Stimulated activated naive B cell treated with anti-CD40 and anti-IgM and Interleukin-4, amounts not matched to agents 10 μg/mL and 1 μg/mL and 100 μg/mL, for 72 hours (primary cell): ENCODE measurements at places on chromosomes 3 and 15.

- DNase-seq: no peak
Measured at GRCh38 chr3:193396451-193397244, 18.1 kb upstream of the ATP13A5 start.

DNA sequence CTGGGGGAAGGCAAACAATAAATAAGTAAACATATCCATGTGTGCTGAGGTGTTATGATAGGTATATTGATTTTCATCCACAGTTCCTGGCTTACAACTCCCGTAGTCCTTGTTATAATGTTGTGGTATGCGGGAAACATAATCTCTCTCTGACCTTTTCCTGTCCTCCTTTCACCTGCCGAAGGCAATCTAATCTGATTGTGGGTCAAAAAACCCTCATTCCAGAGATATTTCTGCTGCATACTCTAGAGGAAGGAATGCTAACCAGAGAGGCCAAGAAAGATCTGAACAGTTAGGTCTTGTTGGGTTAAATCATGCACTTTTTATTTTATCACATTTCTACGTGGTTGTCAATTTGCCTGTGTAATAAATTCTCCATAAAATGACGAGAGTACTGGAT is 383.6 kb upstream of the SEMA6D start:
- DNase-seq: no peak

GRCh38 chr15:80819001-80819400 is 39.8 kb downstream of the CEMIP start:
- no peak for DNase-seq

- no peak for DNase-seq
Measured at GRCh38 chr3:37994639-37994972, 4.0 kb downstream of the VILL start.

DNA sequence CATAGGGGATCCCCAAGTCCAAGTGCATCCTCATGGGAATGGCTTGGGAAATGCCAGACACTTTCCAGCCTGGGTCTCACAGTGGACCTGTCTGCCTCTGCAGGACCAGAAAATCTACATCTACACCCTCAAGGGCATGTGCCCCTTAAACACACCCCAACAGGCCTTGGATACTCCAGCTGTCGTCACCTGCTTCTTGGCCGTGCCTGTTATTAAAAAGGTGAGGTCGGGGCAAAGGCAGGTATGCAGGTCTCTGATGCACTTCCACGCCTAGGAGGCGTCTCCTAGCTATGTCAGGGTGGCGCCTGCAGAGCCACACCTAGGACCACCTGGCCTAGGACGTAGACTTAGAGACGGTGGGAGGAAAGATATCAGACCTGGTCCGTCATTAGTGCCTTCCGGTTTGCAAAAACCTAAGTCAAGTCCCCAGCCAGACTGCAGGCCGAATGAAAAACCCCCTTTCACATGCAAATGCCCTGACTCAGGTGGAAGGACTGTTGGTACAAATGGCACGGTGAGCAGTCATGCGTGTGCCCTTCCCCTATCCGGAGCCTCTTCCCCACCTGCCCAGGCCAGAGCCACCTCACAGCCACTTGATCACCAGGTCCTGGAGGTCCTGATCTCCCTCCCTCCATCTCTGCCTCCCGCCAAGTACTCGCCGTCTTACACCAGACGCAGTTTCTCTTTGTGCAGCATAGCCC is 143.5 kb downstream of the LRRK1 start:
- no peak for DNase-seq

- DNase-seq: no peak
Measured at GRCh38 chr15:55283379-55284147, 6.0 kb downstream of the RAB27A start.

GRCh38 chr15:33778852-33779251 is 189.4 kb upstream of the CHRM5 start:
- DNase-seq: no peak

GRCh38 chr3:30605005-30605404 is 1.4 kb upstream of the TGFBR2 start:
- DNase-seq: no peak

DNA sequence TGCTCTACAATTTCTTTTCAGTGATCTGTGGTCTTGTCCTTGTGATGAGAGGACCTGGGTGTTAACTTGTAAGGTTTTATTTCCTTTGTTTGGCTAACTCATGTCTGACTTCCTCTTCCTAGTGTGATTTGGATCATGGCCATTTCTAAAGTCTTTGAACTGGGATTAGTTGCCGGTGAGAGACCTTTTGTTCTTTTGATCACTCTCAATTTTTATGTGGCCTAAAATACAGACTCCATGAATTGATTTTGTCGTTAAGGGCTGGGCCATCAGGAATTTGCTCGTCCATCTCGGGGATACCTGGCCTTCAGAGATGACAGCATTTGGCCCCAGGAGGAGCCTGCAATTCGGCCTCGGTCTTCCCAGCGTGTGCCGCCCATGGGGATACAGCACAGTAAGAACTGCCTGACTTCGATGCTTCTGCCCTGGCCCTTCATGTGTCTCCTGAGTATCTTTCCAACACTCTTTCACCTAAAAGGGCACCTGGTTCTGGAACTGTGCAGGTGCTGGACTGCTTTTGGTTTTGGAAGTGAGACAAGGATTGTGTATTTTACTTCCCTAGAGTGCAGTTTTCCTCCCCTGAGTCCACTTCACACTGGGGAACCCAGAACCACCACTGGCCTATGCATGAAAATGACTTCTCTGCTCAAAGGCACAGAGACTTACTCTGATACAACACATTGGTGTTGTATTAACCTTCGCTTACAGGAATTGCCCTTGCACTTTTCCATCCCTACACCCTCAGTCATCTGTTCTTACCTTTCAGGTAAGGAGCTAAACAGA is 13.1 kb upstream of the LRRC2 start:
- no peak for DNase-seq

- DNase-seq: no peak
Measured at GRCh38 chr3:33636125-33636850, 81.8 kb downstream of the CLASP2 start.

GRCh38 chr3:99474776-99475175 is 163.6 kb upstream of the COL8A1 start:
- DNase-seq: no peak

DNA sequence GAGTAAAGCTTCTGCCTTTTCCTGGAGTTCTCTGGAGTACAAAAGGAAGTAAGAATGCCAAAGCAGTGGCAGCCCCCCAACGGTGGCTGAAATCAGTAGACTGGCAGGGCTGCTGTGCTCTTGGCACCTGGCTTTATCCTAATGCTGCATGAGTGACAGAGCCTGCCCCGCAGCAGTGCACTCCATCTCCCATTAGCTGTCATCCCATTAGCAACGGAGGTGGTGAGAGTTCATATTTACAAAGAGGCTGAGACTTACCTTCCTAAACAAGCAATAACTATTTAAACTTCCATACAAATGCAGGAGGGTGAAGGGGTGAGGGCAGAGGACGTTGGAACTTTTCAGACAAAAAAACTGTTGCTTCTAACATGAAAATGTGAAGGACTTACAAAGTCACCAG is 51.9 kb downstream of the SERPINI1 start:
- no peak for DNase-seq

- DNase-seq: no peak
Measured at GRCh38 chr15:51129535-51130188, 35.0 kb upstream of the TNFAIP8L3 start.

- no peak for DNase-seq
Measured at GRCh38 chr3:93910097-93910496, 63.6 kb downstream of the PROS1 start.

- no peak for DNase-seq
Measured at GRCh38 chr15:83066034-83066733, 868 bp downstream of the BTBD1 start.

DNA sequence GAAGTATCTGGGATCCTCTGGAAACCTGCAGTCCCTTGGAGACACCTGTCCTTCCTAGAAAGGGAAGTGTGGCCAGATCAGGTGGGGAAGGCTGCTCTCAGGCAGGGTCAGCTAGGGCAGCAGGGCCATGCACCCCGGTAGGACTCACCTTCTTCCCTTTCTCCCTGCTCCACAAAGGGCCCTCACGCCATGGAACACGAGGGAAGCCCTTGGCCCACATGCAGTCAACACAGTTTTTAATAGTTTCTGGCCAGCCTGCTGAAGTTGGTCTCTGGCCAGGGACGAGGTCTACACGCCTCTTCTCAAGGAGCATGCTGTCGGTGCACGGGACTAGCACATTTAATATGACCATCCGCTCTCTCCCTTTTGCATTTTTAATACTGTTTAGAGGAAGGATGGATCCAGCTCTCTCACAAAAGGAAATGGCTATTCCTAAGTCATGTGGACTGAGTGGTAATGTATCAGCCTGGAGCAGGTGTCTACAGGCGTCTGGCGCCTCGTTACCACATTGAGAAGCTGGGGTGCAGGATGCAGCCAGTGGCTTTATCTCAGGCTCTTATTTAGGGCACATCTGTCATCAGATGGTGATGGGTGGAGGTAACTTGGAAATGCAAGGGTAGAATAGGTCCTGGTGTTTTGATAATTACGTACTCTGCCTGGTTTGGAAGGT is 153.9 kb downstream of the KLF13 start:
- DNase-seq: no peak

GRCh38 chr15:38868326-38869114 is 303.9 kb upstream of the RASGRP1 start:
- DNase-seq: no peak

- no peak for DNase-seq
Measured at GRCh38 chr15:68599560-68600071, 20.8 kb downstream of the CORO2B start.

GRCh38 chr3:71360764-71361163 is 222.8 kb downstream of the FOXP1 start:
- peak; percentile 27 for DNase-seq

- DNase-seq: no peak
Measured at GRCh38 chr3:173529062-173529711, 131.6 kb downstream of the NLGN1 start.

DNA sequence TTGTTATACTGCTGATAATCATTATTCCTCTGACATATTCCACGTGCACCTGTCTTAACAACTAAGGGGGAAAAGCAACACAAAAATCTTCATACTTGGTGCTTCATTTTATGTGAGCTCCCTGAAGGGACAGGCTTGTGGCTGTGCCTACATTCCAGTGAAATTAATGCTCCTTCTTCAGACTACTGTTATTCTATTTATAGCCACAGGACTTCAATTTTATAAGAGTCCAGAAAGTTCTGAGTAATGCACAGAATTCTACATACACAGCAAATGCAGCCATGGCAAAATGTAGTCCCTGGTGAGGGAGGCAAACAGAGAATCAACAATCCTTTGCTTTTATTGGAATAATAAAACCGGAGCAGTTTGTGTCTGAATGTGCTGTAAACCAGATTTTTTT is 417.1 kb downstream of the RBMS3 start:
- DNase-seq: no peak

- DNase-seq: no peak
Measured at GRCh38 chr15:43091859-43092258, 14.0 kb downstream of the UBR1 start.

- no peak for DNase-seq
Measured at GRCh38 chr3:72510247-72510646, 338.0 kb downstream of the SHQ1 start.

DNA sequence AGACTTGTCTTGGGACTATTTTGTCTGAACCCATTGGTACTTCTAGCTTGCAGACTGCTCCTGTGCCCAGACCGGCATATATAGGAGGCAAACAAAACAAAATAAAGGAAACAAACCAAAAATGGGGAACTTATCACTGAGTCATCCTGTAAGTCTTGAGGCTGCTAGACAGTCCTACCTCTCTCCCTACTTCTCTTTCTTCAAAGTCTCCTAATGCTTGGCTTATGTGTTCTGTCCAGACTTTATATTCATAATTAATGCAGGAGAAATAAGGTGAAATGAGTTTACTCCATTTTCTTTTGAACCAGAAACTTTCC is 266.2 kb downstream of the ZNF385D start:
- DNase-seq: no peak
